ENCODE measurements at places on chromosomes 5 and 9.

GRCh38 chr9:20479419-20480155, 142.7 kb downstream of the MLLT3 start:
- peak; percentile 20 for DNase-seq

GRCh38 chr5:151150471-151151262, 6.9 kb downstream of the ANXA6 start:
- DNase-seq, result no peak

- DNase-seq, result peak; percentile 17
Measured at GRCh38 chr9:71628247-71628646, 140.1 kb downstream of the CEMIP2 start.

GRCh38 chr5:53170746-53171349, 61.3 kb upstream of the MOCS2 start:
- peak; percentile 47 for DNase-seq

DNA sequence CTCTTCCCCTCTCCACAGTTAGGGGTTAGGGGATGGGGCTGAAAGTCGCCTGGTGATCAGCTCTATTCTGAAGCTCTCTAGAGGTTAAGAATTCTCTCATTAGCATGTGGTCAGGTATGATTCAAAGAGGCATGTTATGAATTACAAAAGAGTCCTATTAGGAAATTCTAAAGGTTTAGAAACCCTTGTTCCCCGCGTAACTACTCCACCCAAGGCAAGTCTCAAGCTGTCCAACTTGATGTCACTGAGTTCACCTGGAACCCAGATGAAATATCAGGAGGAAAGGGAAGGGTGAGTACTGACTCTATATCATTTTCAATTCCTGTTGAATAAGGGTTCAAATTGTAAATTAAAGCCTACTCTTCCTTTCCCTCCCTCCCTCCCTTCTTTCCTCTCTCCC, 18.1 kb upstream of the RNF145 start:
- no peak for DNase-seq

- no peak for DNase-seq
Measured at GRCh38 chr9:124088476-124088837, 76.9 kb downstream of the LHX2 start.

All from HCEC 1CT (cell line).